ENCODE measurements at places on chromosomes 3 and 15.

- DNase-seq: no peak
Observed at GRCh38 chr3:41148478-41148877, 50.8 kb upstream of the CTNNB1 start.

DNA sequence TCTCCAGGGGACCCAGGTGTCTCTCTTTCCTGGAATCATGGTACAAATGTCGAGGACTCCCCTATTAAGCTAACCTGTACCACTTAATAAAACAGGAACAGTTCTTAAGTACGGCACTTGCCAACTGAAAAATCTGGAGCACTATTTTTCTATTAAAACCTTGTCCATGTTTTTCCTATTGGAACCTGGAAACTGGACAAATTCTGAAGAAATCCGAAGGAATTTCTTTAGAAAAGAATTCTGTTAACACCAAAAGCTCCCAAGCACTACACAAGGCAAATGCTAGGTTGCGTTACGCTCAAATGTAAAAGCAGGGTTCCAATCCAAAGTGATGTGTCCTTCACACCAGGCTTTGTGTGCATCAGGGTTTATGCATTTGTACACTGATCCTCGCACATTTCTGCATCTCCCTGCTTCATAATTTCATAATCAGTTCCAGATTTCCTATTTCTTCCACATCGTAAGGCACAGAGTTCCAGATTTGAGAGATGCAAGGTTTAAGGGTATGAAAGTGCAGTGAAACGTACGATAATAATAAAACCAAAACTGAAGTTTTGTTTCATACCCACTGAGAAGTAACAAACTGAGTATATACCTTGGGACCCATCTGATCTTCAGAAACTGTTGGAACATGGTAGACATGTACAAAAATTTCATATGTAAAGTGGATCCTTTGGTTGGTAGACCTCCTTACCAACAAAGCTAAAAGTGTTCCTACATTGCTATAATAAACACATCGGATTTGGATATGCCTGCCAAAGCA is 132.1 kb upstream of the WNT5A start:
- no peak for DNase-seq

DNA sequence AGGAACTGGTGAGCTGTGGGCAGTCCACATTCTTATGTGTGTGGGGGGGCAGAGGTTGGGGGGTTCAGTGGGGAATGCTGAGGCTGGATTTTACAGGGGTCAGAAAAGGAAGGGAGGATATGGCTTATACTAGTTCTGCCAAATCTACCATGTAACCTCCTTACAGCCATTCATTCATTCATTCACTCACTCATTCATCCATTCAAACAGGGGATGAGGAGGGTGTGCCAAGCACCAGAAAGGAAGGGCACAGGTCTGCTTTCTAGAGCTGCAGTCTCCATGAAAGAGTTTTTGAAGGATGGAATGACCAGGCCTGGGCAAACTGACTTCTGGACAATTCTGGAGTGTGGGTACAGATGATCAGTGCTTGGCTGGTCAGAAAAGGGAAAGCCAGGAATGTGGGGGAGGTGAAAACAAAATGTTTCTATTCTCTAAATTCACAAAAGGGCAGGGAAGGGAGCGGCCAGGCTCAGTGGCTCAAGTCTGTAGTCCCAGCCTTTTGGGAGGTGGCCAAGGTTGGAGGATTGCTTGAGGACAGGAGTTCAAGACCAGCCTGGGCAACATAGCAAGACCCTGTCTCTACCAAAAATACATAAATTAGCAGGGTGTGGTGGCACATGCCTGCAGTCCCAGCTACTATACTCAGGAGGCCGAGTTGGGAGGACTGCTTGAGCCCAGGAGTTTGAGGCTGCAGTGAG is 49.2 kb upstream of the C15orf39 start:
- DNase-seq: no peak

DNA sequence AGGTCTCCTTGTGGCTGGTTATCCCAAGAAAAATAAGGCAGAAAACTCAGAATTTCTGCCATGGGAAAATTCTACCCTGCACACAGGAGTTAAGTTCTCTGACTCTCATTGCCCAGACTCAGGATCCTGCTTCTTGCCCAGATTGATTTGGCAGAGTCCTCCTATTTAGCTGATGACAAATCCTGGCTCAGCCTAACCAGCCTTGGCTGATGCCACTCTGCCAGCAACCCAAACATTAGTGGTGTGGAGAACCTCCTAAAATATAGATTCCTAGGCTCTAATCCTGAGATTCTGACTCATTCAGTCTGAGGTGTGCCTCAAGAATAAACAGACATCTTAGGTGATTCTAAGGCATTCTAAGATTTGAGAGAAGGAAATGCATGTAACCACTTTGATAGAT is 60.5 kb upstream of the ACTC1 start:
- DNase-seq: no peak
